ENCODE measurements at places on chromosomes 11 and 22. TPM values are rescaled to one million over a fixed set of nuclear protein-coding genes. Genes with fewer than 3 reads are reported as not detected.

Gene ART5
- 0.09 TPM for polyA plus RNA-seq

Gene SNX32
- 4.0 TPM for polyA plus RNA-seq

DNA sequence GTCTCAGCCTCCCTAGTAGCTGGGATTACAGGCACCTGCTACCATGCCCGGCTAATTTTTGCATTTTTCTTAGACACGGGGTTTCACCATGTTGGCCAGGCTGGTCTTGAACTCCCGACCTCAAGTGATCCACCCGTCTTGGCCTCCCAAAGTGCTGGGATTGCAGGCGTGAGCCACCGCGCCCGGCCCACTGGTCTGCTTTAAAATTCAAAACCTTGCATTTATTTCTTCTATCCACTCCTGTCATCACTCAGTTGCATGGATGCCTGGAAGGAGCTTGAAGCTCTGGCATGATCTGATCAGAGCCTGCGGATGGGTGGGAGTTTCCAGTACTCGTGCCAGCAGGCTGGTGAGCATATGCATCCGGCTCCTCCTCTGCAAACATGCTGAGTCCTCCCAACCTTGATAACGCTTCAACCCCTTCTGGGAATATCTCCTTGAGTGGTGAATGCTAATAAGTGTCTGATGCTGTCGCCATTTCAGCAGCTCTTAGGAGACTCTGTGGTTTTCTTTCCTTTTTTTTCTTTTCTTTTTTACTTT, 39.6 kb downstream of the UBASH3B start:
- no peak for DNase-seq

- DNase-seq: peak; percentile 42
Observed at GRCh38 chr22:50308597-50308935, 1.1 kb upstream of the PLXNB2 start.

DNA sequence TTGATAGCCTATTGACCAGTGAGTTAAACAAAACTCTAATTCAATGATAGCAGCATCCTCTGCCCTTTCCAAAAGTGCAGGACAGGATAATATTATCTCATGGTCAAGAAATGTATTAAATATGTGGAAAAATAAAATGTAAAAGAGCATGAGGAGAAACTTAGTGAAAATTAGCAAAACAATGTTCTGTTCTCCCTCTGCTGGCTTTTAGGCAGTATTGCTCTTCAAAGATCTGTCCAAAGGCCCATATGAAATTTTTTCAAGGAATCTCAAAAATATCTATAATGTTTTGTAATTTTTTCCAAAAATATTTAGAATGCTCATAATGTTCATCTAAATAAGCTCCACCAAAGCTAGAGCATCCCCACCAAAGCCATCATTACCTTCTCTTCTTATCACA, 8.3 kb upstream of the ARL14EP start:
- no peak for DNase-seq

GRCh38 chr11:70135142-70135541, 57.0 kb downstream of the ANO1 start:
- DNase-seq: no peak

DNA sequence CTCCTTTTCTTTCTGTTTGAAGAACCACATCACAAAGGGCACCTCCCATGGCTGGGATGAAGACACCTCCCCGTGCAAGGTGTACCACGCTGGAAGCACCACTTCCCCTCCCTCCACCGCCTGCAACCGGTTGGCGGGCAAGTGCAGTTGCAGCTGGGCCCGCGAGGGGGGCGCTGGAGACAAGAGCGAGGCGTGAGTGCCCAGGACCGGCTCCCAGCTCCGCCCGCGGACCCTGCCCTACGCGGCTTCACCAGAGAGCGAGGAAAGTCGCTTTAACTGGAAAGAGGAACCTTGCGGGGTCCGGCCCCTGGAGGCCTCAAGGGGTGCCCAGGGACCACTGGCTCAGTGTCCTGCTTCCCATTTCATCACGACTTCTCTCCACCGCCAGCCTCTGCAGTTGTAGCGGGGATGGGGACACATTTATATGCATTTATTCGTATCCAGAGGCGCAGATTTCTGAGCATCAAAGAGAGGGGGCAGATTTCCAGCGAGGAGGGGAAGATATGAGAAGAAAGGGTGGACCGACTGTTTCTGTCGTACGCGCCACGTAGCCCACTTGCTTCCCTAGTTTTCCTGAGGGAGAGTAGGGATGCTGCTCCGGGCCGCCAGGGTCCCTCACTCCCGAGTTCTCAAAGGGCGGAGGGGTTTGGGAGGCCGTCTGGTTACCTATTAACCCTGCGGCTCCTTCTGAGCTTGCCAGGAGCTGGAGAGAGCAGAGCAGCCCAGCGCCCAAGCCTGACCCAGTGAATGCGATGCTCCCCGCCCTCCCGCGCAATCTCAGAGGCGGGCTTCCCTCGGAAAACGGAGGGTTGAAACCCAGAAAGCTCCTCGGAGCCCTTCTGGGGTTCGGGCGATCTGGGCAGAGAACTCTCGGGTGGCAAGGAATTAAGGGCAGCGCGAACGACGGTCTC, 3.5 kb downstream of the ESAM start:
- peak; percentile 85 for DNase-seq

- DNase-seq: no peak
Observed at GRCh38 chr11:70788248-70789022, 390.1 kb downstream of the CTTN start.

GRCh38 chr11:15519124-15519791, 404.5 kb downstream of the INSC start:
- DNase-seq: no peak

DNA sequence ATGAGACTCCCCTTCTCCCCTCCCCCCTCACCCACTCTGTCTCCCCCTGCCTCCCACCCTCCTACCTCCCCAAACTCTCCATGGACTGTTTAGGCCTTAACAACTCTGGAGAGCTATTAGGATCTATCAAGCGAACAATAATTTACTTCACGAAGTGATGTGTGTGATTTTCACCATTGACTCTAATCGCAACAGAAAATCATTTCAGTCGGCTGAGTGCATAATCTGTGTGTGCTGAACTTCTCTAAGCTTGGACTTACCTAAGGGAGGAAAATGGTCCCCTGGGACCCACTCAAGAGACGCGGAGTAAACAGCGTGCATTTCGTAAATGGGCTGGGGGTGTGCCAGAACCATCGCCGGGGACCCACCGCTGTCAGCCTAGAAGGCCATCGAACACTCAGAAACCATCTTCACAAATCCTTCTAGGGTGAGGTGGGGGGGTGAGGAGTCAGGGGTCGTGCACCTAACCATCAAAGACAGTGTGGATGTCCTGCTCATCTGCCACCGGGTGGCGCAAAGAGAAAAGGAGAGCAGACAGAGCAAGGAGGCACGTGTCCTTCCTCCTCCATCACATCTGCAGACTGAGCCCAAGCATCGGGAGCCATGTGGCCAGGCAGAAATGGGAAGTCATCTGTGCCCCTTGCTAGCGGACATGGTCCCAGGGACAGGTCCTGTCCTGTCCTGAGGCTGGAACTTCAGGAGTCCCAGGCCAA, 62.1 kb upstream of the NUP50 start:
- peak; percentile 57 for DNase-seq

All from small intestine (tissue), 16 donors.